ENCODE measurements at places on chromosomes 4 and X.

DNA sequence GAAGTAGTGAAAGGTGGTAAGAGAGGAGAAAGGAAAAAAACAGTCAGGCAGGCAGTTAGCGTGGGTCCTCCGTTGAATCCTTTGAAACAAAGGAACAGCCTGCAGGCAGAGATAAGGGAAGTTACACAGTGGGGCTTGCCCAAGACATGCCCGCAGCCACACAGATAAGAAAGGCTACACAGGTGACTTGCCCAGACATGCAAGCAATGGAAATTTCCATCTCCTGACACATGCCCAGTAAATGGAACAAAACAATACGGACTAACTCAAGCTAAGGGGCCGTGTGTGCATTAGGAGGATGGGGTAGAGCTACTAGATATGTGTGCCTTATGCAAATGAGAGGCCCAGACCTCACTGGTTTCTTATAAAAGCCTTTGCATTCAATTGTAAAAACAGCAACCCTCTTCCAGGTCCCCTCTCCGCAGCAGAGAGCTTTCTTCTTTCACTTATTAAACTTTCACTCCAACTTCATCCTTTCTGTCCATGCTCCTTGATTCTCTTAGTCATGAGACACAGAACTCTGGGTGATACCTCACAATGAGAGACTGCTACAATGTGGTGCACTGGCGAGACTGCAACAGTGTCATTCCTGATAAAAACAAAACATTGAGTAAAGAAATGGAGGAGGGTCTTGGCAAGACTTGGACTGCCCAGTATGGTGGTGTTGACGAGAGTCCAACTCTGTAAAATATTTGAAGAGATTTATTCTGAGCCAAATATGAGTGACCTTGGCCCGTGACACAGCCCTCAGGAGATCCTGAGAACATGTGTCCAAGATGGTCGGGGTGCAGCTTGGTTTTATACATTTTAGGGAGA is 997.4 kb upstream of the PRKX start:
- no peak for DNase-seq

DNA sequence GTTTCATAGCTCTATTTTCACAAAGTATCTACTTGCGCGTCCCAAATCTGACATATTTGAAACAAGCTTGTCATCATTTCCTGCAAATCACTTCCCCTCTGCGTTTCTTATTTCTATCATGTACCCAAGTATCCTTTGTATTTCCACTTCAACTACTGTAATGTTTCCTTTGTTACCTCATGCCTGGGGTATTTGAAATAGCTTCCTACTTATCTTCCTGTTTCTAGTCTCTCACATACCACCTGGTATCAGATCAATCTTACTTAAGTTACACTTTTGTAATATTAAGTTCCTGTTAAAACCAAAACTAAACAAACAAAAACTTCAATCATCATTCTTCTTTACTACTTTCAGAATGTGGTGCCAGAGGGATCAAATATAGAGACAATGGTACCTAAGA is 93.6 kb upstream of the SMAD1 start:
- DNase-seq = no peak

- DNase-seq = no peak
These were observed 35.4 kb downstream of the FABP2 start for GRCh38 chr4:119286377-119287002.

- no peak for DNase-seq
These were observed 121.4 kb downstream of the SHROOM3 start for GRCh38 chr4:76556452-76556851.

GRCh38 chr4:143642611-143643010 is 57.9 kb downstream of the FREM3 start:
- no peak for DNase-seq
